ENCODE measurements at places on chromosomes 1 and 21. TPM values are rescaled to one million over a fixed set of nuclear protein-coding genes. Genes with fewer than 3 reads are reported as not detected.

OR2W3 gene
- not detected for total RNA-seq

UBE4B gene
- total RNA-seq: 66.2 TPM

DNA sequence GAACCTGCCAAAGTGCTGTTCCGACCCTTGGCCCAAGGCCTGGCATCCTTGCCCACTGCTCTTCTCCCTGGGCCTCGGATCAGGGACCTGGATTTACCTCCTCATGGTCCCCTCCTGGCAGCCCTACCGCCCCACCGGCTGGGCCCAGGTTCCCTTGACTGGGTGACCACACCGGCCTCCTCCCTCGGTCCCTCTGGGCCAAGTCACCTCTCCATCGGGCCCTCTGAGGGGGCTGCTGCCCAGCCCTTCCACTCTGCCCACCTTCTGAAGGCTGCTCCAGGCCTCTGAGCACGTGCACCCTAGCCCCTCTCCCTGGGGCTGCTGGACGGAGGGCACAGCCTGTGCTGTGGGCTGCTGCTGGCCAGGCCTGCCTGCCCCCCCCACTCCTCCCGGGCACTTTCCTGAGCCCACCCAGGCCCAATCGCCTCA lies 9.3 kb upstream of the MMEL1 start:
- no peak for DNase-seq

GRCh38 chr1:218254296-218254946 lies 30.7 kb upstream of the RRP15 start:
- DNase-seq: no peak

GRCh38 chr1:89041119-89041641 lies 18.5 kb upstream of the GBP3 start:
- no peak for DNase-seq

GRCh38 chr1:43836267-43836951 lies 97.2 kb upstream of the ARTN start:
- DNase-seq: no peak

GRCh38 chr1:53091841-53092645 lies 30.0 kb downstream of the PODN start:
- no peak for DNase-seq

DNA sequence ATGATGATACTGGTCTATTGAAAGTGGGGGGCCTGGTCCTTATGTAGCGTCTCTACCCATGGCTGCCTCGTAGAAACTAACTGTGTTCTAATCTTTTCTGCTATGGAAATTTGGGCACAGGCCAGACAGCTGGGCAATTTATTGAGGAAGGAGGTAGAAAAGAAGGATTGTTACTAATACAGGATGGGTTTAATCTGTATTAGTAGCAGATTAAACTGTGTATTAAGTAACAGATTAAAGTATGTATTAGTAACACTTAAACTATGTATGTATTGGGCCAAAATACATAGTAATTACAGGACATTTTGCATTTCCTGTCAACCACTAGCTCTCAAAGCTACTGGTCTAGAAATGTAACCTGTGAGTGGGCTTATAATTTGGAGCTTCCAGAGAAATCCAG lies 142.0 kb downstream of the MAST2 start:
- no peak for DNase-seq

- no peak for DNase-seq
Measured at GRCh38 chr1:246199086-246199645, 307.9 kb downstream of the SMYD3 start.

DNA sequence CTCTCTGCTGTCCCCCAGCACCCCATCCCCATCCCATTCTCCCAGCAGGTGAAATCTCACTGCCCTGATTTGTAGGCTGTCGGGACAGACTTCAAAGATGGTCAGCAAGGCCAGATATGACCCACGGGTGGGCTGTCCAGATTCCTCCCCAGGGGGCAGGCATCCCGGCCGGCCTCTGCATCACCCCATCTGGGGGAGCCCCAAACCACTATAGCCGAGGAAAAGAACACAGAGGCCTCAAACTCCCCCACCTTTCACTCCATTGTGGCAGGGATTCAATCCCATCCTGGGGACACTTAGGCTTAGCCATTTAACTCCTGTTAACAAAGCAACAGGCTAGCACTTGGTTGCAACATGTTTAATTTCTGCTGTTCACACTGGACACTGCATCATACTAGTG lies 8.8 kb downstream of the MUL1 start:
- DNase-seq: no peak

GRCh38 chr1:15272009-15272781 lies 25.2 kb downstream of the FHAD1 start:
- peak; percentile 90 for DNase-seq

GRCh38 chr1:205570173-205570501 lies 61.7 kb downstream of the ELK4 start:
- DNase-seq: no peak

Data from neural progenitor cell (in vitro differentiated cells).